ENCODE measurements at places on chromosomes 2 and 18. TPM values are rescaled to one million over a fixed set of nuclear protein-coding genes. Genes with fewer than 3 reads are reported as not detected.

DNA sequence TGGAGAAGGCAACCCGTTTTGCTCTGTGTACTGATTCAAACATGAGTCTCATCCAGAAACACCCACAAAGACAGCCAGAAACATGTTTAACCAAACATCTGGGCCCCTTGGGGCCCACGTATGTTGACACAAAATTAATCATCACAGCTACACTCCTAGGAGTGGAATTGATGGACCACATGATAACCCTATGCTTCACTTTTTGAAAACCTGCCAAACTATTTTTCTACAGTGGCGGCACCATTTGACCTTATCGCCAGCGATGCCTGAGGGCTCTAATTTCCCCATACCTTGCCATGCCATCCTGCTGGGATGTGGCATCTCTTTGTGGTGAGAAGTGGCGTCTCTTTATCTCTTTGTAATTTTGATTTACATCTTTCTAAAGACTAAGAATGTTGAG, 38.5 kb downstream of the PSMG2 start:
- no peak for DNase-seq

GRCh38 chr18:8177330-8178016, 431.8 kb upstream of the RAB12 start:
- DNase-seq, result peak; percentile 34

DNA sequence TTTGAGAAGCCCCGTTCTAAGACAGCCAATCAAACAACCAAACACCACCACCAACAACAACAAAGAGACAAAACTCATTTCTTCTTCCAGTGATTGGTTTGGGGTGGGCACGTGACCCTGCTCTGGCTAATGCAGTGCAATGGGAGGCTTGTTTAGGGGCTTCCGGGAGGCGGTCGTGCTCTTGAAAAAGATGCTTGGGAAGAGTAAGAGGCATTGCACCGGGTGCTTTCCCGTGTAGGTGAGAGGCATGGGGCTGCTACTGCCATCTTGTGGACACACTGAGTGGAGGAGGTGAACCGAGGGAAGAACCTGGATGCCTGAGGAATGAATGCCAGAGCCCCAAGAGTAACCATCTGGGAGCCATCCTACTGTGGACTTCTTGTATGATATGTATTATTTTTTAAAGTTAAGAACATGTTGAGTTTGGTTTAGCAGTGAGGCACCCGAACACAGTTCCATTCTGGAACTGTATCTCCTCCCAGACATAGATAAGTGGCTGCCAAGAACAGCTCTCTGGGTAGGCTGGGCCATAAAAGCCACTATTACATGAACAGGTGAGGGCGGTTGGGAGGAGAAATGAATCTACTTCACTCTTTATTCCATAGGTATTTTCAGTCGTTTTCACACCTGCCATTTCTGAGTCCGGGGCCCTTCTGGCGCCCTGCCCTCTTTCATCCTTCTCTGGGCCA, 19.1 kb upstream of the ARHGAP25 start:
- DNase-seq, result peak; percentile 76

GRCh38 chr2:29920130-29920577, 1.2 kb downstream of the ALK start:
- DNase-seq, result peak; percentile 47

DNA sequence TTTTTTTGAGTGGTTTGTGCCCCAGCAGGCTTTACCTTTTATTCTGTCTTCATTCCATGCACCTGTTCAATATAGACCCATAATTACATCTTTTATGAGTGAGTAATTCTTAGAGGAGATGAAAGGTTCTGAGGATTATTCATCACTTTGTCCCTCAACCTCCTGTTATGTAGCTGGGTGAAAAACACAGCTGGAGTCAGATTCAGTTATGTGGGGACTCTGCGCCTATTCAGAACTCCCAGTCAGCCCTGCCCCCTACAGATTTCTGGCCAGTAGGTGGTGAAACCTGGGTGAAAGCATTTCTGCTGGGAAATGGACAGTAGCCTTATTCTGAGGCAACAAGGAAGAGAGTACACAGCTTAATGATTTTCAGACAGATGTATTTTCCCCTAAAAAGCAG, 107.8 kb downstream of the MGAT5 start:
- DNase-seq, result no peak

GRCh38 chr2:99032786-99033185, 96.8 kb upstream of the CRACDL start:
- DNase-seq, result no peak

GRCh38 chr2:192155511-192156118, 39.1 kb downstream of the TMEFF2 start:
- DNase-seq, result no peak

GRCh38 chr2:3654011-3654410, 4.0 kb upstream of the ALLC start:
- DNase-seq, result no peak

Gene SCN7A
- total RNA-seq, result not detected

Gene ARHGAP28
- 4.3 TPM for total RNA-seq

Gene ARHGEF4
- total RNA-seq, result 0.33 TPM

Gene COLEC11
- total RNA-seq, result 0.85 TPM
